ENCODE measurements at places on chromosomes 7 and 10.

GRCh38 chr10:121655254-121656144, 57.3 kb upstream of the FGFR2 start:
- no peak for DNase-seq

DNA sequence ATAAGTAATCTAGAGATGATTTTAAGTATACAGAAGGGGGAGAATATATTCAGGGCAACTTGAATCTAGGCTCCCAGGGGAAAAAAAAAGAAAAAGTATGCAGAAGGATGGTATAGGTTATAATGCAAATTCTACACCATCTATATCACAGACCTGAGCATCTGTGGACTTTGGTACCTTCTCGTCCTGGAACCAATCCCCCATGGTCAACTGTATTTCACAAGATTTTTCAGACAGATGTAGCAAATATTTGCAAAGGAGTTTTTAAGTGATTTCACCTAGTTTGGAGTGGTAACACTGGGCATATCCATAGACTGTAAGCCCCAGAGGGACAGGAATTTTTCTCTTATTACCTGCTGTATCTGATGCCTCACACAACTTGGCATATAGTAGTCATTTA, 58.8 kb downstream of the NOC3L start:
- DNase-seq, result no peak

DNA sequence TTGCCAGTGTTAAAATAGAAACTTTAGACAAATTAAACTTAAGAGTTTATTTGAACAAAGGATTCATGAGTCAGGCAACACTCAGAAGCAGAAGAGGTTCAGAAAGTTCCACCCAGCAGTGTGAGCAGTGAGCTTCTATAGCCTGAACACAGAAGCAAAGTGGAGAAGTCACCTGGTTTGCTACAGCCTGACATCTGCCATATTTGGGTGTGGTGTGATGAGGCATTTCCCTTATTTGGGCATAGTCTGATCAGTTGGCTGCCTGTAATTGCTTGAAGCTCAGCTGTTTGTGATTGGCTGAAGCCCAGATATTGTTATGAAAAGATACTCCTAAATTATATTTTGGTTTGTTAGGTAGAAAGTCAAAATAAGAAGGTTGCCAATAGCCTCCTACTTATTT, 39.1 kb downstream of the VWC2 start:
- no peak for DNase-seq

DNA sequence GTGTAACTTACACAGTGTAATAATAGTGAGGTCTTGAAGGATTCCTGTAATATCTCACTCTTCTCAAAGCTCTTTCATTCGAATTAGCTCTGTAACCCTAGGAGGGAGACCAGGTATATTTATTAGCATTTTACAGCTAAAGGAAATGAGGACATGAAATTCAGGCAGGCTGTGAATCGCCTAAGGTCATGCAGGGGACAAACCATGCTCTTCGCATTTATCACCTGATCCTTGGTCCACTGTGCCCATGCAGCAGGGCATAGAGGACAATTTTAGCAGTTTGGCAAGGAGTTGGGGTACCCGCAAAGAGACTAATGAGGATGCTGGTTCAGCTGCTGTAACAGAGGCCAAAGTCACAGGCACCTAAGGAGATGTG, 14.8 kb upstream of the LAMB1 start:
- DNase-seq, result no peak

DNA sequence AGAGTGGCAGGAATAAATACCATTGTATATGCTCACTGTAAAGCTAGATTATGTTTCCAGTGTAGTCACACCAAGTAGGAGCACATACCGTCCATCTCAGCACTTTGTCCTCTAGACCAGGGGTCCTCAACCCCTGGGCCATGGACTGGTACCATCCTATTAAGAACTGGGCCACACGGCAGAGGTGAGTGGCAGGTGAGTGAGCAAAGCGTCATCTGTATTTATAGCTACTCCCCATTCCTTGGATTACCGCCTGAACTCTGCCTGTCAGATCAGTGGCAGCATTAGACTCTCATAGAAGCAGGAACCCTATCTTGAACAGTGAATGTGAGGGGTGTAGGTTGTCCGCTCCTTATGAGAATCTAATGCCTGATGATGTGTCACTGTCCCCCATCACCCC, 735.3 kb downstream of the MAGI2 start:
- DNase-seq, result no peak

GRCh38 chr7:47710201-47710935, 128.5 kb upstream of the TNS3 start:
- no peak for DNase-seq

DNA sequence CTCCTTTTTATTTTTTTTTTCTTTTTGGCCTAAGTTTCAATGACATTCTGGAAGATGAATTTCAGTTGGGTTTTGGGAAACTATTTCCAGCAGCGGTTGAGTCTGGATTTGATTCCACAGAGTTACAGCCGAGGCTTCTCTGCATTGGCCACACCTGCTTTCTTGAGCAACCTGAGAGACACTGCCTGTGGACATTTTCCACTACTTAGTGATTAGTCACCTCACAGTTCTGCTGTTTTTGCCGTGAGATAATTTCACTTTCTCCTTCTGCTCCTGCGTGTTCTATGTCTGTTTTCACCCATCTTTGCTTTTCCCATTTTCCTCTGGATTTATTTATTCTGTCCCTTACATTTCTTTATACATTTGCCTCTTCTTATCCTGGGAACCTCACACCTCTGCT, 243.0 kb downstream of the BICC1 start:
- no peak for DNase-seq

- DNase-seq, result no peak
These were observed 24.6 kb upstream of the TMEM273 start for GRCh38 chr10:49212783-49213182.

GRCh38 chr10:60518745-60519144, 129.1 kb upstream of the ANK3 start:
- no peak for DNase-seq

- no peak for DNase-seq
These were observed 26.0 kb downstream of the GNA12 start for GRCh38 chr7:2818121-2818520.

- DNase-seq, result no peak
These were observed 15.7 kb downstream of the PPP1R3C start for GRCh38 chr10:91617072-91617609.

GRCh38 chr7:41188163-41189130, 514.4 kb downstream of the INHBA start:
- no peak for DNase-seq

DNA sequence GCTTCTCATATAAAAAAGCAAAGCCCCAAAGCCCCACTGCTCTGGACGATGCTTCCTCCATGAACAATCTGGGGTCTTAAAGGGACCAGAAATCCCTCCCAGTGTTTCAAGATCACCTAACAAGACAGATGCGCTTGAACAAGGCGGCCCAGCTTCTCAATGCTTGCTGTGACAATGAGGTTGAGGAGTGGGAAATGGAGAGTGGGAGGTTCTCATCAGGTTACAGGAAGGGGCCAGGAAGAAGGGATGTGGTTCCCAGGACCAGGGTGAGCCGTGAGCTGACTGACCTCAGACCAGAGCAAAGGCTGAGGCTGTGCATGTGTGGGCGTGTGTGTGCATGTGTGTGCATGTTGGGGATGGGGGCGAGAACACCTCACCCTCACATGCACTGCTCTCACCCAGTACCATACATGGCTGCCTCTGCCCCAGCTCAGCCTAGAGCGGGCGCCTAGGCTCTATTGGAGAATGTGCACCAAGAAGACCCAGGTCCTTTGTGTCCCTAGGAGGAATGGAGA, 220.8 kb upstream of the GPR26 start:
- no peak for DNase-seq

DNA sequence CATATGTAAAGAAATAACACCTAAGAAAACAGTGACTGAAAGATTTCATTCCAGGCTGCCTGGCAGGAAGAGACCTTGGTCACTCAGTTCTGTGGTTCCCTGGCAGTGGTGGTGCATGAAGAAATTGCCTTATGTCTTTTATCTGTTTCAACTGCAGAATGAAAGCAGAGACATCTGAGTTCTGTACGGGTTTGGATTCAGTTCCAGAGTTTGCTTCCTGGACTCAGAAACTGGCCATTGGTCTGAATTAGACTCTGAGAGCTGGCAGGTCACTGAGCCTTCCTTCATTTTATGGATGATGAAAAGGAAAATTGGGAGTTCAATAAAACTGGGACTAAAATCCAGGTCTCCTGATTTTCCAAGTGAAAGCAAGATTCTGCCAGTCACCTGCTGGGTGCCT, 428.9 kb upstream of the AUTS2 start:
- DNase-seq, result no peak

DNA sequence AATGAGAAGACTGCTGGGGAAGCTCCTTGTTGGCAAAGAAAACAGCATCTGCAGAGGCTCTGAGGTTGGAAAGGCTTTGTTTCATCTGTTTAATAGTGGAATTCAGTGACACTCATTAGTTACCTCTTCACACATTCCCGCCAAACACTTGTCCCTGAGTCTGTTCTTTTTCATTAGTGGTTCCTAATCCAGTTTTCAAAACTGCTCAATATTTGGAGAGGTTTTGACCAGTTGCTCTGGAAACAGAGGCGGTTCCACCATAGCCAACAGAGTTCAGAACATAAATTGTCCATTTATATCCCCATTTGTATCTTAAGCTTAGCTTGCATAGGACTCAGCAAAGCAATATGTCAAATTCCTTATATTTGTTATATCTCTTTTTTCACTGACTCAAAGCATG, 754.6 kb downstream of the AUTS2 start:
- DNase-seq, result no peak

GRCh38 chr10:5281356-5281755, 83.4 kb upstream of the UCN3 start:
- no peak for DNase-seq

GRCh38 chr10:129690248-129691070, 223.4 kb downstream of the MGMT start:
- DNase-seq, result no peak

- no peak for DNase-seq
These were observed 43.2 kb downstream of the SEMA3C start for GRCh38 chr7:80875537-80876120.

DNA sequence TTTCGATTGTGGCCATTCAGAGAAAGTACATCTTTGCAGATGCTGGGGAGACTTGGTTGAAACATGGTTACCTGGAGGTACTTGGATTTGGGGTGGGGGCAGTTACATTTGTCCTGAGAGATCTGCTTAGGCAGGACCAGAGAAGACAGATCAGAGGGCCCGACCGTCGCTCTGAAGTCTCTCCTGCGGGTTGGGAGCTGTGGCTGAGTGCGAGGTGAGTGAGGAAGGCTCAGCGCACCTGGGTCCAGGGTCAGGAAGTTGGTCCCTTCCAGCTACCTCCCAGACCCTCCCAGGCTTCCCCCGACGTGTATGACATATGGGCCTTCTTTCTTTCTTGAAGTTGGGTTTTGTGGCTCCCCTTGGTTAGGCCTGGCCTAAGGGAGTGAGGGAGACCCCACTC, 56.3 kb downstream of the LHPP start:
- DNase-seq, result no peak

GRCh38 chr10:86878983-86879713, 78.3 kb downstream of the MMRN2 start:
- no peak for DNase-seq

DNA sequence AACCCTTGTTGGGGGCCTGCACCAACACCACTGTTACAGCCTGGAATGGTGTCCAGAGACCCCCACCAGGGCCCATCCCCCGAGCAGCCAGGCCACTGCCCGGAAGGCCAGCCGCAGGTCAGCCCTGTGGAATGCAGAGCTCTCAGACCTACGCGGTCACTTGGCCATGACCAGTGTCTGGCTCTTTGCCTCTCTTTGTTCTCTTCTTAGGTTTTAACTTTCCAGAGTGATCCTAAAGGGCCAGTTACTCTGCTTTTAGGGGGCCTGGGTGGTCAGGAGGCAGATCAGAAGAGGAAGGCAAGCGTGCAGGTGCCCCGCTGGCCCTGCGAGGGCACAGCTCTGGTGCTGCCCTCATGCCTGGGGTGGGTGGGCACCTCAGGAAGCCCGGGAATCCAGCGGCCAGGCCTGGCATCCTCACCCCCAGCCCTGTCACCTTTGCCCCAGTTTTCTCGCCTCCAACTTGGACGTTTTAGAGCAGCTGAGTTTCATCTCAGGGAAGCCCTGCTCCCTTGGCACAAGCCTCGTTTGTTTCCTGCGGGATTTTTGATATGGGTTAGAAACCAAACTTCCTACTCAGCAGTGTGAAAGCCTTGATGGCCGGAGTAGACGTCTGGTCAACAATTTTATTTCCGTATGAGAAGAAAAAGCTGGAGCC, 62.5 kb upstream of the CHST15 start:
- no peak for DNase-seq

GRCh38 chr7:50920031-50920635, 137.4 kb upstream of the GRB10 start:
- no peak for DNase-seq

DNA sequence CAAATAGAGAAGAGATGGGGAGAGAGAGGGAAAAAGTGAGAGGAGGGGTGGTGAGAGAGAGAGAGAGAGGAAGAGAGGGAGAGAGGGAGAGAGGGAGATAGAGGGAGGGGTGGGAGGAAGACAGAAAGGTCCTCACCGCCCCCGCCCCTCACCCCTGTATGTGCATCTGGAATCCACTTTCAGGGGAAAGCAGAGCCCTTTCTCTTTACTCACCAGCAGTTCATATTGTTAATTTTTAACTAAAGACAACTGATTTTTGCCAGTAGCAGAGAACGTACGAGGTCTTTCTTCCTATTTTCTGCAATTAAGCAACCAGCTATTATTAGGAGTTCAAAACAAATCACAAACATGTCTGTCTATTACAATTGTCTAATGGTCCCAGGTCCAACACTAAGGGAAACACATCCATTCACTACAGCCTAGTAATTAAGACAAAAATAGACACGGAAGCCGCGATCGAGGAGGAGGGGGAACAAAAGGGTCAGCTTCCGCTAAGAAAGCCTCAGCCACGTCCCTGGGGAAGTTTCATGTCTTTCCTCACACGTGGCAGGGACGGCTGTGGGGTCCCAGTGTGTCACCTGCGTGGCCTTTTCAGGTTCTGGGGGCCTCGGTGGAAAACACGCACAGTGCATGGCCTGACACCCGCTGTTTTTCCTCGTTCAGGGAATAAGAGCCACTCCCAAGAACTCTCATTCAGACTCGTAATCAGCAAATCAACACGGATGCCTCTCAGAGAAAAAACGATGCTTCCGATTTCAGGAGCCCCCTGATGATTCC, 572.0 kb downstream of the PTPRN2 start:
- no peak for DNase-seq

- DNase-seq, result no peak
These were observed 4.0 kb upstream of the VIPR2 start for GRCh38 chr7:159148430-159149395.

DNA sequence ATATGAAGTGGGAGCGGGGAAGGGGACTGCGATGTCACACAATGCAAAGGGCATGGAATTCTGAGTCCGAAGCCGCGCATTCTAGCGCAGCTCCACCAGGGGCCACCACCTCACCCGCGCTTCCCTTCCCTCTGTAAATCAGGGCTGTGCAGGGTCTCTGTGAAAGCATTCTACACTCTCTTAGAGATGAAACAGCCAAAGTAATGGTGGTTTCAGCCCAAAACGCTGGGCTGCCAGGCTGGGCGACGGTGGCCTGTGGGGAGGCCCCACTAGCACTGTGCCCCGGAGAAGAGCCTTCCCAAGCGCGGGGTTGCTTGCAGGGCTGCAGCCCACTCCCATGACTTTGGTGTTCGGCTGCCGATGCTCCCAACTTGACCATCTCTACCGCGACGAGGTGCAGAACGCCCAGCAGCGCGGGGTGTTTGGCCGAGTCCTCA, 11.4 kb downstream of the ATG9B start:
- no peak for DNase-seq
